Thyroid gland (tissue), 4 donors: ENCODE measurements at places on chromosomes 4 and X. TPM values are rescaled to one million over a fixed set of nuclear protein-coding genes. Genes with fewer than 3 reads are reported as not detected.

DNA sequence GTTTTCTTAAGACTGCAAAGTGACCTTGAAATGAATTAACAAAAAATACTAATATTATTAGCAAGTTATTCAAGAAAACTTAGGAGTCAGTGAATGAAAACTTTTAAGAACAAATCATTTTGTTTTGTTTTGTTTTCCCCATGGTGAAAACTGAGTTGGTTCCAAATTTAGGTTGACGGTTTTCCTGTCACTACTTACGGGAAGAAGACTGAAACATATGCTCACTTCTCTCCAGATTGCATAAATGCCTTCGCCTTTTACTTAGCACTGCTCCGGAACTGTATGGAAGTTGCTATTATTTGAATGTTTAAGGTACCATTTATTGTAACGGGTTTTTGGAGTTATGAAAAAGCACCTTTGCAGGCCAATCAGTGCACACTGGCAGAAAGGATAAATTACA lies 42.8 kb downstream of the DOCK11 start:
- H3K27ac ChIP-seq, result no peak overlapping the region
- H3K4me3 ChIP-seq, result no peak overlapping the region
- H3K36me3 ChIP-seq, result no peaks in the 10 kb centered on the region
- DNase-seq, result no peak
- H3K4me1 ChIP-seq, result peaks cover 29% of the 10 kb centered on the region

- H3K36me3 ChIP-seq, result no peaks in the 10 kb centered on the region
- no peak for DNase-seq
- H3K4me1 ChIP-seq, result peaks cover 4% of the 10 kb centered on the region
- H3K27ac ChIP-seq, result no peak overlapping the region
- no peaks in the 10 kb centered on the region for H3K27me3 ChIP-seq
Measured at GRCh38 chrX:46626566-46626965, 53.0 kb downstream of the CHST7 start.

GRCh38 chr4:14783011-14783877 lies 219.0 kb upstream of the CPEB2 start:
- no peaks in the 10 kb centered on the region for H3K36me3 ChIP-seq
- no peak overlapping the region for H3K4me3 ChIP-seq
- no peaks in the 10 kb centered on the region for H3K4me1 ChIP-seq
- H3K27ac ChIP-seq, result no peak overlapping the region
- DNase-seq, result no peak

DNA sequence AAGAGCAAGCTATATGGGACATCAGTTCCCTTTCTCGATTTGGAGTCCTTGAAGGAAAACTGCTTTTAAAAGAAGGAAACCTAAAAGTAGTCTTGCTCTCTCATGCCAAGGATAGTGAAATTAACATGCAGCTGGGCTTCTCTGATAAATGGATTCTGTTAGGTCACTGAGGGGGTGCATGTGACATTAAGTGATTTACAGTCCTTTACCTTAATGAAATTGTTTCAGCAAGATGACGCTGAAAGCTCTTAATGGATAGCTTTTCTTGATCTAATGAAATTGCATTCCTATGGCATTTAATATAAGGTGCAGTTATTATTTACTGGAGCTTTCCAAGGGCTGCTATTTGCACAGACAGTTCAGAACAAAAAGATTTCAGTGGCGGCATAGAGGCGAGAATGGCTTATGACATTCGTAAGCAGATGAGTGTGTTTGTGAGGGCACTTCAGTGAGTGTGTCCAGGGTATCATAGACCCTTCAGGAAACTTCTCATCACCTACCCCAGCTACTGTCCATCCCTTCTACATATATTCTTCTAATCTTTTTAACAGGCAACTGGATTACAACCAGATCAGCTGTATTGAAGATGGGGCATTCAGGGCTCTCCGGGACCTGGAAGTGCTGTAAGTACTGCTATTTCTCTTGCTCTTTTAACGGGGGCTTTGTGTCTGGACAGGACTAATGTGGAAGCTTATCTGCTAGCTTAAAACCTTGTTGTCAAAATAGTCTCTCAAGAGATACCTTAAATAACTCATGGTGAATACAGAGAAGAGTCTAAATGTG lies 219.9 kb upstream of the PACRGL start:
- no peaks in the 10 kb centered on the region for H3K4me1 ChIP-seq
- DNase-seq, result no peak
- H3K4me3 ChIP-seq, result no peak overlapping the region

DNA sequence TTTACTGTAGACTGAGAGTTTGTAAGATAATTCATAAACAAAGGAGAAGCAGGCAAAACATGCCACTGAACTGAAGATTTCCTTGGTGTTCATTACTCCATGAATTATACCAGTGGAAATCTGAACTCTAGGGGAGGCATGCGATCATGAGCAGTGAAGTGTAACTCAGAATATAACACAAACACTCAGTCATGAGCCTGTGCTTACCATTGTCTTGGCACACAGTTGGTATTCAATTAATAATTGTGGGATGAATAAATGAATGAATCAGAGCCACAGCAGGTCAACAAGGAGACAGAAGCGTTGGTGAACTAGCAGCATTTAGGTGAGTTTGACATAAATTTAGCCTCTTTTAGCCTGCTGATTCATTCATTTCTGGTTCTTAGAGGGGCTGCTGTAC lies 263.5 kb upstream of the DKK2 start:
- no peak for DNase-seq
- no peaks in the 10 kb centered on the region for H3K27me3 ChIP-seq
- H3K27ac ChIP-seq, result no peak overlapping the region

DNA sequence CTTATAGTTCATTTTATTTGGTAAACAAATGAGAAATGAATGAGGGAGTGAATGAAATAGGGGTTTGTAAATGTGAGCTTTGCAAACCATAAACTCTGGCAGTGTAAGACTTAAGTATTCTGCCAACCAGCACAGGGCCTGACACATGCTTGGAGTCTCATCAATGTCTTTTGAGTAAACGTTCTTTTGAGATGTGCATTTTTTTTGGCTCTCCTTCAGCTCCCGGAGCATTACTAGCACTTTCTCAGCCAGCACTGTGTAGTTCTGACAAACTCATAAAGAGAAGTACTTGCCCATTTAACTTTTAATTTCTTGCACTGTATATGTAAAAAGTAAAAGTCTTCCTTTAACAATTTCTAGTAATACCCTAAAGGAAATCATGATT lies 245.3 kb downstream of the HS3ST1 start:
- H3K4me1 ChIP-seq, result no peaks in the 10 kb centered on the region
- no peak overlapping the region for H3K4me3 ChIP-seq
- DNase-seq, result no peak
- no peaks in the 10 kb centered on the region for H3K36me3 ChIP-seq
- H3K27ac ChIP-seq, result no peak overlapping the region

DNA sequence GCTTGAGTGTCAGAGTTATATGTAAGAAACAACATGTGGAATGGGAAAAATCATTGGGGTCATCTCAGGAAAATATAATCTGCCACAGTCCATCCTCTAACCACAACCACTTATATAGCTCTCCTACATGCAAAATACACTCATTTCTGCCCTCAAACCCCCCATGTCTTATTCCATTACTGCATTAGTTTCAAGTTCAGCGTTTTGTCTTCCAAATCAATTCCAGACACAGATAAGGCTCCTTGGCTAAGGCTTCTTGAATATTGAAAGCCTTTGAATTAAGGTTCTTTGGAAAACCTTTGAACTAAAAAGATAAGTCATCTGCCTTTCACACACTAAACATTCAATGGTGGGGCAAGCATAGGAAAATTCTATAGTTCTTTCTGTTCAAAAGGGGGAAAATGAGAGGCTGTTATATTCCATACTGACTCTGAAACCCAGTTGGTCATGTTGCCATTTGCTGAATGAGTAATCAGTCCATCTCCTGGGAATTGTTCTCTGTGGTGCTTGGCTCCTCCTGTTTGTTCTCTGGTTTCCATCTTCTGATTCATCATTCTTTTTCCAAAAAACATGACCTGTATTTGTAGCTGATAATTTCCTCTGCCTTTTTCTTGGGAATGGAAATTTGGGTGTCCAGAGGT lies 218.7 kb downstream of the BMPR1B start:
- no peaks in the 10 kb centered on the region for H3K27me3 ChIP-seq
- no peak overlapping the region for H3K4me3 ChIP-seq
- H3K36me3 ChIP-seq, result no peaks in the 10 kb centered on the region
- no peak for DNase-seq

SMIM10L2A gene
- 4.4 TPM for total RNA-seq
